ENCODE measurements at places on chromosomes 4 and X.

DNA sequence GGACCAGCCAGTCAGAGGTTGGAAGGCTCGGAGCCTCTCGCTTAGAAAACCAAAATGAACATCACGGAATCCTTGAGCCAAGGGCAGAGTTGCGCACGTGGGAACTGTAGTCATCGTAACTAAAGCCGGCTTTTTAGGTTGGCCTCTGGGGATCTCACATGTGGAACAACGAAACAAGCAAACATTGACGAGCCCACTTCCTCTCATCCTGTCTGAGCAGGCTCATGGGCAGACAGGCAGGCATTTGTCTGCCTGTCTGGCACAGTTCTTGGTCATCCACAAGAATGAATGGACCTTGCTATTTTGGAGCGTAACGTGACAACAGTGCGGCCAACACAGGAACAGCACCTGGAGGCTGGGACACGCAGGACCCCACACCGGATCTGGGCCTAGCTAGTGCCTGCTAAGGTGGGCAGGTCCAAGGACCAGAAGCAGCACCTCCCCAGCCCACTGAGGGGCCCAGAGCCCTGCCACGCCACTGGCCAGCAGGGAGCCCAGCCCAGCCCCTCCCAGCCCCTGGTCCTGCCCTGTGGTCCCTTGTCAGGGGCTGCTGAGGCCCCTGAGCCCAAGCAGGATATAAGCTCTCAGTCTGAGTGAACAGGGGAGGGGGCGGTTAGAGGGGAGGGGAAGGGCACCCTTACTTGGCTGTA is 9.2 kb upstream of the TREX2 start:
- no peak for DNase-seq

- DNase-seq: no peak
These were observed 1216.3 kb upstream of the ADGRL3 start for GRCh38 chr4:59983852-59984251.

DNA sequence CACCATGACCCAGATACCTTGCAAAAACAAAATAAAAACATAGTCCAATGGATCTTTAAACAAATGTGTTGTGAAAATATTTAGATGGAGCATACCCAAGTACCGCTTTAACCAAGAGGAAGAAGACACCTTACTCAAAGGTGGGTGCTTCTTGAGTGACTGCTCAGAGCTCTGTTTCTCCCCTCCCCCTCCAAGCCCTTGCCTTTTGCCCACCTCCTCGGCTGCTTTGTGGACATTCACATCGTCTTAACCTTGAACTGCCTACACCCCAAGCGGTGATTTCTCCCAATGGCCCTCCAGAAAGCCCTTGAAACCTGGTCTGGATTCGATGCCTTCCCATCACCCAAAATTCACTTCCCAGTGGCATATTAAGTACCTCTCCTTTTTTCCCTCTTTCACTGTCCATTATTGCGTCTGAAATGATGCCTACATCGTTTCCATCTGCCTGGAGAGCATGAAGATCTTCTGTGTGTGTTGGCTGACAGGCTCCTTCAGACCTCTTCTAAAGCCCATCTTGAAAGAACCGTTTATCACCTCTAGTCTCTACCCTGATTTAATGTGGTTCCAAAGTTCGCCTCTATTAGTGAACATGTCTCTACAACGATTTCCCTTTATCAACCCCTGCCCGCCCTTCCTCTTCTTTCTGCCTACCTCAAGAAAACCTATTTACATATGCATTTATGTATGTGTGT is 968 bp downstream of the GPRIN3 start:
- no peak for DNase-seq

GRCh38 chr4:139913995-139914598 is 239.9 kb downstream of the MAML3 start:
- DNase-seq: no peak

- no peak for DNase-seq
These were observed 287.0 kb downstream of the GASK1B start for GRCh38 chr4:157885811-157886210.

- DNase-seq: no peak
These were observed 22.9 kb downstream of the ZFYVE28 start for GRCh38 chr4:2395584-2395983.

GRCh38 chr4:125772680-125773079 is 457.9 kb downstream of the FAT4 start:
- no peak for DNase-seq

DNA sequence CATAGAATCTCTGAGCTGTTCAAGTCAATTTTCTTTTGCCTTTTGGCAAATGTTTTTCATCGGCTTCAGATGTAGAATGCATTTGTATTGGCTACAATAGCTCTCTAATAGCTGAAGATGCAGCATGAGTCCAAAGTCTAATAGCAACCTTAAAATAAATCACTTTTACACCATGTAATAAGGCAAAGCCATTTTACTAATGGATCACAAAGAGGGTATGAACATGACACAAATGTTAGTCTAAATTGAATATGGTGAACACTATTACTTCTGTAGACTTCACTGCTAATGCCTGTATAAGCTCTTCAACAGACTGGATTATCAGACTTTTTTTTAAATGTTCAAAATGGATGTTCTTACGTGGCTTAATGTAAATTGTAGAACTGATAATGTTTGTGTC is 645.3 kb downstream of the TLL1 start:
- DNase-seq: no peak

Data from activated gamma-delta T cell treated with Interleukin-2 at 50 U/mL for 16 hours (primary cell).